PC-9 (cell line): ENCODE measurements at places on chromosomes 5 and 9. TPM values are rescaled to one million over a fixed set of nuclear protein-coding genes. Genes with fewer than 3 reads are reported as not detected.

DNA sequence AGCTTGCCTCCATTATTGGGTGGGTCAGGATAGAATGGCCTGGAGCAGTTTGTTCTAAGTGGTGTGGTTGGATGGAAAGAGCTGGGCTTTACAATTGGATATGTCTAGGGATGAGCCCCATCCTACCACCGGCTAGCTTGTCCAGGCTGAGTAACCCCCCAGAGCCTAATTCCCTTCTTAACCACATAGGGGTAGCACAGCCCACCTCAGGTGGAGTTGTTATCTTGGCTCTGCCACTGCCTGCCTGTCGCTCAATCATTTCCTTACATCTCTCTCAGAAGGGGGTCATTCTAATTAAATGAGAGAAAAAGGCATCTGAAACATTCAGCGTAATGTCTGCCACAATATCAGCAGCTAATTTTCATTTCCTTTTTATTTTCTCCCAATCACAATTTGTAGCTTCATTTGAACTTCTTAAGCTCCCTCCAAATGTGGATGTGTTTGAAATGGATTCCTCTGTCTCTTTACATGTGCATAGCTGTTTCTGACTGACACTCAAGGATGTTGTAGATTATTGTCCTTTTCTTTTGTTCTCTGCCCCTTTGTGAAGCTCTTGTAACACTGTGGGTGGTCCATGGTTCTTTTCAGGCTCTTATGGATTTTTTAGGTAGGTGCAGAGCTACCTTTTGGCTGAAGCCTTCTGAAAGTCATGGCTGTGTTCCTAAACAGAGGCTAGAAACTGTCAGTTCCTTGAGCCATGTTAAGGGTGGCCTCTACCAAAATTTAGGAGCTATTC is 383.1 kb upstream of the KLF4 start:
- H3K27me3 ChIP-seq, result no peaks in the 10 kb centered on the region
- no peak for DNase-seq
- H3K36me3 ChIP-seq, result no peaks in the 10 kb centered on the region

- no peak overlapping the region for H3K4me3 ChIP-seq
- DNase-seq, result no peak
- H3K27ac ChIP-seq, result no peak overlapping the region
- H3K4me1 ChIP-seq, result no peaks in the 10 kb centered on the region
- H3K27me3 ChIP-seq, result peaks cover 69% of the 10 kb centered on the region
- H3K36me3 ChIP-seq, result no peaks in the 10 kb centered on the region
Observed at GRCh38 chr5:2240118-2240904, 357.6 kb upstream of the IRX4 start.

DNA sequence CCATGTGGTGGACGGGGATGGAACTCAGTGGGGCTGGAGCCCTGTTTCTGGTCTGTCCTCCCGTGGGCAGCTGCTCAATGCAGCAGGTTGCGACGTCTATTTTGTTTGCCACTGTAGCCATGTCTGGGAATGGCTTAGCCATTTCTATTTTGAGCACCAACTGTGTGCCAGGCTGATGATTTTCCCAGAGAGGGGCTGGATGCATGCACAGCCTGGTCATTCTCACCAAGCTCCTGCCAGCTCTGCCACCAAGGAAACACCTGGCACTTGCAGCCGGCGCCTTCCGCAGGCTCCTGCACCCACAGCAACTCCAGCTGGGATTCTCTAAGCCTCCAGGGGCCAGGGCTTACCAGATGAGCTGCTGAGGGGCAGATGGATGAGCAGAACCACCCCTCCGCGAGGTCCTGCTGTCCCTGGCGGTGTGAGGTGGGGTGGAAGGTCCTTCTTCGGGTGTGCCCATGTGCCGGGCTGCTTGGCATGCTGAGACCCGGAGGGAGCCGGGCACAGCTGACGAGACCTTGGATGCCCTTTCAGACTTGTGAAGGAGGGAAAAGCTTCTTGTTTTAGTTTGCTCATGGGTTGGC is 151.2 kb downstream of the RXRA start:
- no peaks in the 10 kb centered on the region for H3K36me3 ChIP-seq
- no peak overlapping the region for H3K4me3 ChIP-seq
- H3K4me1 ChIP-seq, result no peaks in the 10 kb centered on the region
- peaks cover 47% of the 10 kb centered on the region for H3K27me3 ChIP-seq
- H3K27ac ChIP-seq, result no peak overlapping the region
- DNase-seq, result no peak

SEMA5A gene
- total RNA-seq, result not detected in 2 replicates

PHF2 gene
- 24.5 and 26.3 TPM in 2 replicates for total RNA-seq

DNA sequence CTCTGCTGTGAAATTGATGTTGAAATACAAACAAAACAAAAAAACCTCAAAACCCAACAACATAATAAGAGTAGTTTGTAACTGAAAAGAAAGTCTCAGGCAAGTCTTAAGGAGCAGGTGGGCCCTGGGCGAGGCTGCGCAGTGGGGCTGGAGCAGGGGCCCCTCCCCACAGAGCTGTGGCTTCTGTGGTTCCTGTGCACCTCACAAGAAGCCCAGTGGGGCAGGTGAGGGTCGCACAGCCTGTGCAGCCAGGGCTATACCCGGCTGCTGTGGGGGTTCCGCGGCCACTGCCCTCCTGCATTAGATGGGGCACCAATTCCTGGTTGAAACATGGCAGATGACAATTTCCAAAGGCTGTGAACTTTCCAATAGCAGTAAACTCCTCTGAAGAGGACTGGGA is 75.3 kb downstream of the TRIO start:
- no peaks in the 10 kb centered on the region for H3K27me3 ChIP-seq
- H3K27ac ChIP-seq, result no peak overlapping the region
- H3K4me1 ChIP-seq, result peaks cover 16% of the 10 kb centered on the region
- no peak overlapping the region for H3K4me3 ChIP-seq

CENPK gene
- total RNA-seq, result 34.6 and 45.6 TPM in 2 replicates

PCDHAC2 gene
- 2.8 and 3.4 TPM in 2 replicates for total RNA-seq

SPATA9 gene
- 0.55 TPM in 1 of 2 replicates, not detected in the other for total RNA-seq

- H3K4me1 ChIP-seq, result no peaks in the 10 kb centered on the region
- no peaks in the 10 kb centered on the region for H3K36me3 ChIP-seq
- peaks cover 15% of the 10 kb centered on the region for H3K27me3 ChIP-seq
- no peak overlapping the region for H3K27ac ChIP-seq
- H3K4me3 ChIP-seq, result no peak overlapping the region
- no peak for DNase-seq
Observed at GRCh38 chr5:136396886-136397285, 31.5 kb upstream of the TRPC7 start.

GRCh38 chr9:117739206-117739605 is 35.0 kb downstream of the TLR4 start:
- no peak overlapping the region for H3K4me3 ChIP-seq
- H3K36me3 ChIP-seq, result no peaks in the 10 kb centered on the region
- no peak overlapping the region for H3K27ac ChIP-seq
- H3K27me3 ChIP-seq, result peaks cover 14% of the 10 kb centered on the region
- H3K4me1 ChIP-seq, result no peaks in the 10 kb centered on the region; the same call in 1 of the 2 replicates
- DNase-seq, result no peak

DNA sequence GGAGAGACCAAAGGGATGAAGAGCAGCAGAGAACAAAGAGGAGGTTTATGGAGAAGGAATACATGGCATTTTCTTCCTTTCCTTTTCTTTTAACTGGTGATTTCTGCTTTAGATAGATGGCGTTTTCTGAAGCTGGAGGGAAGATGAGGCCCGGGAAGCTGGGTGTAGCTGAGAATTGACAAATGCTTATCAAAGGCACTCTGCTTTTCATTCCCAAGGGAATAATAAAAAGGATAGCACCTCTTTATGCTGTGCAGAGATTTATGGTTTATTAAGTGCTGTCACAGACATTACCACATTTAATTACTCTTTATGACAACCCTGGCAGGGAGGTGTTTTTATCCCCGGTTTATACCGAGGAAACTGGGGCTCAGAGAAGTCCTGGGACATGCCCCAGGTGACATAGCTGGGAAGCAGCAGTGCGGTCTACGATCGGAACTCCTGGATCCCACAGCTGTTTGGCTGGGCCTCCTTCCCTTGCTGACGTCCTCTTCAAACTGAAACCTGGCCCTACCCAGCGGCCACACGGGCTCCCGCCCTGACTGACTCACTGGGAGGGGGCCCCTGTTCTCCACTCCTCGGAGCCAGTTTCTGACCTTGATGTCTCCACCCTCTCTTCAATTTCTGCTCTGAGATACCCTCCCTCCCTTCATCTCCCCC is 8.2 kb upstream of the EPB41L4B start:
- H3K4me3 ChIP-seq, result peak overlapping the region; percentile 35; the same call in 1 of the 2 replicates
- H3K36me3 ChIP-seq, result no peaks in the 10 kb centered on the region

DNA sequence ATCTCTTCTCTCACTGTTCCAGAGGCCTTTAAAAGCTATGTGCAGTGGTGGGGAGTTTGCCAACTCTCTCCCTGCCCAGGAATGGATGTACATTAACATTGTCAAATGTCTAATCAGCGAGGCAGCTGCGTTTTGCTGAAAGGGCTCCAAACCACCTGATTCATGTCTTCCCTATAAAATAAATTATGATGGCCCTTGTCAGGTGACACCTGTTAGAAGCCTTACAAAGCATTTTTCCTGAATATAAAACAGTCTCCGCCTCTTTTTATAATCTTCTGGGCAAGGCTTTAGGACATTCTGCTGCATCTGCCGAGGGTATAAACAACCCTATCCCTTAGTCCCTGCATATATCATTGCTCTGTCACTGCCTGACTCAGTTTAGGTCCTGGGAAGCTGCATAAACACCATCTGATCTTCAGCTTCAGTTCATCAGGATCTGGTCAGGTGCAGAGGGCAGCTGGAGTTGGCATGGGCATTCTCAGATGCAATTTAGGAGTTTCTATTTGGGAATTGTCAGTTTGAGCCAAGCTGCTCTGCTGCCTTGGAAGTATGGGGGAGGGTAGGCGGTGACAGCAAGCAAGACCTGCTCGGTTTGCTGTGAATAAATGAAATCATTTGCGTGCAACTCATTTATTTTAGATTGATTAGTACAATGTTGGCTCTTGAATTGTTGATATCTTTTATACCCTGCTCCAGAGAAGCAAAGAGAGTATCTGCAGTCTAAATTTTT is 103.5 kb downstream of the ACER2 start:
- no peak overlapping the region for H3K27ac ChIP-seq
- H3K27me3 ChIP-seq, result peaks cover 21% of the 10 kb centered on the region
- no peak for DNase-seq
